ENCODE measurements at places on chromosomes 16 and 17.

- no peak for DNase-seq
Measured at GRCh38 chr17:50110591-50111349, 15.6 kb downstream of the PDK2 start.

DNA sequence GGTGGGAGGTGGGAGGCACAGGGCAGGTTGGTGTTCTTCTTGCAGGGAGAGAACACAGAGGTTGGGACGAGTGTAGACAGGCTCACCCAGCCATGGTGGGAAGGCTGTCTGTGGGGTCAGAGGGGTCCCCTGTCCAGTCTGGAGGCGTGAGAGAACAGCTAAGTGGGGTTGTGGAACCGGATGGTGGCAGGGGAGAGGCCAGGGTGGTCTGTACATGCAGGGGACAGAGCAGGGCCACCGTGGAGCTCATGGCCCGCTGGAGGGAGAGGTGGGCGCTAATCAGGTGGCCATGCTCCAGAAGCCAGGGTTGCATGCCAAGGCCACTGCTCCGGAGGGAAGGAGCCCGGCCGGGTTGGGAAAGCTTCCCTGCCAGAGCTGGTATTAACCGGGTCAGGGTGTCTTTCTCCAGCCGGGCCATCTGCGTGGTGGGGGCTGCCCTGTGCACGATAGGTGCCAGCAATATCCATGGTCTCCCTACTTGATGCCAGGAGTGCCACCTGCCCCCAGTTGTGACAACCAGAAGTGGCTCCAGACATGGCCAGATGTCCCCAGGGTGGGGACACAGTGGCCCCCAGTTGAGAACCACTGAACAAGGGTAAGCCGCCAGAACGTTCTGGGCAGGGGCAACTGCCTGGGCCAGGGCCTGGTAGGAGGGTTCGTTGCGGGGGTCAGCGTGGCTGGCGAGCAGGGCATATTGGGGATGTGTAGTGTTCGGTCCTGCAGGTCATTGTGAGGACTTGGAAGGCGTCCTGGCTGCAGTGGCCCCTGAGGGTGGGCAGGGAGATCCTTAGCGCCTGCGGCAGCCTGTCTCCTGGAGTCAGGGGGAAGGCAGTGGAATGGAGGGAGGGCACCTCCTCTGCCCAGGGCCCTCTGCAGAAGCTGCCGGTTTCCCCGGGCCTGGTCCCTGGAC lies 5.1 kb downstream of the SNN start:
- no peak for DNase-seq

DNA sequence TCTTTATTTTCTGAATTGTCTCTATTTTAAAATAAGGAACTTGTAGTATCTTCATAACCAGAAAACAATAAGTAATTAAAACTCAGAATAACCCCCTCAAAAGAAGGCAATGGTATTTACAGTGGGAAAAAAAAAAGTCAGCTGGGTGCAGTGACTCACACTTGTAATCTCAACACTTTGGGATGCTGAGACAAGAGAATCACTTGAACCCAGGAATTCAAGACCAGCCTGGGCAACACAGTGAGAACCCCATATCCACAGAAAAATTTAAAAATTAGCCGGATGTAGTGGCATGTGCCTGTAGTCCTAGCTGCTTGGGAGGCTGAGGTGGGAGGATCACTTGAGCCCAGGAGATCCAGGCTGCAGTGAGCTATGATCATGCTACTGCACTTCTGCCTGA lies 33.5 kb downstream of the ADAM11 start:
- DNase-seq, result no peak

DNA sequence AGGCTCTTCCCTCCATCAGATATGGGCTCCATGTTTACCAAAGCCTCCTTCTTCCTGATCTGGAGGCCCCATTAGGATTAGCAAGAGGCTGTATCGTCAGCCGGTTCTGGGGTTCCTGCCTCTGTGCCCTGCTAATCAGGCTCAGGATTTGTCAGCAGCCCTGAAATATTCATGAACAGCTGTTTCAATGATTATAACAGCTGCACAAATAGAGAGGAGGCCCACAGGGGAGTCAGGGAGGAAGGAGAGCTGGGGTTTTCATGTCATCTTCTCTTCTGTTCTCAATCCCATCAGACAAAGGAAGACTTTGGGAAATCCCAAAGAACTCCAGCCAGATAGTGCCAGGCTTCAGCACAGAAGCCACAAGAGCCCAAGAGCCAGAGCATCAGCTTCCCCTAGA lies 72.3 kb upstream of the MMP2 start:
- no peak for DNase-seq

DNA sequence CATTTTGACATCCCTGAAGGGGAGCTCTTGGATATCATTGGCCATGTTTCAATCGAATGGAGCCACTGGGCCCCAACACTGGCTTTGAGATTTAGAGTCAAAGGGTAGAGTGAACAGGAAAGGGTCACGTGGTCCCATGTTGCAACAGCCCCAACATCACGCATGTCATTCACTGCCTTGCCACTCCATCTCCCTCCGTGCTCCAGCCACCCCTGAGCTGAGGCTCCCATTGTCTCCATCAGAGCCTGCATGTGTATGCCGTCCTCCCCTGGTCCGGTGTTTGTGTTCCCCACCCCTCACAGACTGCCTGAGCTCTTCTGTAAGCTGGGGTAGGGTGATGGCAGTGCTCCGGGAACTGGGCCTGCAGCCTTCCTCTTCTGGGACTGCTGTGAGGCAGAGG lies 12.1 kb downstream of the NFE2L1 start:
- no peak for DNase-seq

DNA sequence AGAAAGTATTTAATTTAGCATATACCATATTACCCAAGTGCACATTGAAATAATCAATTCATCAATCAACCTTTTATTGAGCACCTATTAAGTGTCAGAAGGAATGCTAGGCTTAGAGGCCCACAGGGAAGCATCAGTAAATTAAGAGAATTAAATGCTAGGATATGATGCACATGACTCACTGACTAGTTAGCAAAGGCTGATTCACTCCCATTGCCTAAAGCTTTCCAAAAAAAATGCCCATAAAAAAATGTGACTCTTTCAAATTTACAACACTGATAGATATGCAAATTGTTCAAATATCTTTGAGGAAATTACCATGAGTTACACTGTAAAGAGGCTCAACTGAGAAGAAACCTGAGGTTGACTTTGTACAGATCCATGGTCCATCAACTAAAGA lies 883.3 kb downstream of the CDH11 start:
- no peak for DNase-seq

- no peak for DNase-seq
Measured at GRCh38 chr17:2435181-2435741, 34.4 kb upstream of the MNT start.

DNA sequence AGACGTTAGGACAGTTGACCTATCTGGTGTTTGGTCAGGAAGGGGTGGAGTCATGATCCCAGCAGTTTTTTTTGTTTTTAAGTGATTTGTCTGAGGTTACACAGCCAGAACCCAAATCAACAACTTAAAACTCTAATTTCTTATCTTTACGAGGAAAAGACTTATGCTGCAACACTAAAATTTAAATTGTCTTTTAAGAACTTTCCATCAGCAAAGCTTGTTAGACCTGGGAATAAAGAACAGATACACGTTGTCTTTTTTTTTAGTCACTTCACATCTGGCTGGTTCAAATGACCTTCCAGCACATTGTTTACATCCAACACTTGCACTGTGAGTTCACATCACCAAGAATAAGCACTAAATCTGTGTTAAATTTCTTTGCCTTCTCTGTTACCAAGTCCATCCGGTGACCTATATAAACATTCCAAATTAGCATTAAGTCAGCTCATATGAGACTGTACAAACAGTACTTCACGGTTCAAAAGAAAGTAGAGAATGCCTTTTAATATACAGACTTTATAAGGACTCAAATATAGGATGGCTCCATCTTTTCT lies 115.0 kb downstream of the HS3ST2 start:
- DNase-seq, result no peak

All from bone marrow (tissue), 2 donors.